ENCODE measurements at places on chromosomes 2 and 18. TPM values are rescaled to one million over a fixed set of nuclear protein-coding genes. Genes with fewer than 3 reads are reported as not detected.
A peak's percentile ranks its signal among the peaks of the same experiment; 100 is the strongest.

Gene SLC30A3
- not detected for total RNA-seq

Gene ADAM23
- total RNA-seq, result 5.6 TPM

DNA sequence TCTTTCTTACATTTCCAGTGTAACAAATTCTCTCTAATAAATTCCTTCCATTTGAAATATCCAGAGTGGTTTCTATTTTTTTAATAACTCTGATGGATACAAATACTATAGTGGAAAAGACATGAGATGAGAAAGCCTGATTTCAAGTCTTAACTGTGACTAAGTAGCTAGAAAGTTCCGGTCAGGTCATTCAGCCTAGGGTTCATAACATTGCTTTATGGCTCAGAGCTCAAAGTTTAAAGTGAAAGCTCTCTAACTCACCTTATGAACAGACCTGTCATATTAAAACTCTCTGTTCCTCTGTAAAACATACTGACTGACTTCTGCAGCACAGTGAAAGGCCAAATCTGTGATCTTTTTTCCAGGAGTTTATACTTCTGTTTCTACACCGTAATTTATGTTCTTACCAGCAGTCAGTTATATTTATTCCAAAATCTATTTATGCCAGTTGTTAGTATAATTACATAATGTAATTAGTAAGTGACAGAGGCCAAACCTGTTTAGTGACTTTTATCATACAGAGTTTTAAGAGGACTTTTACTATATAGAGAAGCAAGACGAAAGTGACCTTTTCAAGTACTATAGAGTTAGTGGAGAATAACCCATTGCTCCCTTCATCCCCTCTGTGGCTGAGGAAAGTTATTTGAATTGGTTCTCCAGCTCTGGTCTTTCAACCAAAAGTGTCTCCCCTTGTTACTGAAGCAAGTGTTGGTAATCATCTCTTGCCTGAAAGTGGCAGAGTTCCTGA, 118.8 kb upstream of the PDE1A start:
- H3K4me3 ChIP-seq, result no peak overlapping the region
- DNase-seq, result no peak
- H3K27ac ChIP-seq, result no peak overlapping the region

GRCh38 chr2:224357098-224357901, 44.6 kb downstream of the FAM124B start:
- H3K4me1 ChIP-seq, result no peaks in the 10 kb centered on the region
- peak; percentile 63 for DNase-seq
- H3K27me3 ChIP-seq, result no peaks in the 10 kb centered on the region
- no peak overlapping the region for H3K27ac ChIP-seq
- H3K4me3 ChIP-seq, result no peak overlapping the region

GRCh38 chr2:186503827-186504606, 18.0 kb downstream of the ZC3H15 start:
- H3K4me3 ChIP-seq, result no peak overlapping the region
- H3K27ac ChIP-seq, result no peak overlapping the region
- H3K36me3 ChIP-seq, result peaks cover 40% of the 10 kb centered on the region

DNA sequence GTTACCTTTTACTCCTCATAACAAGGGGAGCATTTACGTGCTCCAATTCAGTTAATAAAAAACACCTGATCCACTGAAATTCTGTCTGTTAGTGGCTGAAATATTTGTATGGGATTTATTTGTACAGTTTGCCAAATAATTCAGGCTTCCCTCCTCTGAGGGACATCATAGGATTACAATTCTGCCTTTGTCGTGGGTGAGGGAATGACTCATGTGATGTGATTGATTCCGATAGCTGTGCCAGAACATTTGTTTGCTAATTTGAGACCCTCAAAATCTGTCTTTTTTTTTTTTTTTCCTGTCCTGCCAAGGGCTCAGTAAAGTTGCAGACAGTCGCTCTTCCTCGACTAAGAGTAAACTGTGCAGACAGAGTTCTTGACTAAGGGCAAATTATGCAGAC, 612.6 kb upstream of the CDH2 start:
- no peak overlapping the region for H3K4me3 ChIP-seq
- H3K27ac ChIP-seq, result no peak overlapping the region
- H3K4me1 ChIP-seq, result no peaks in the 10 kb centered on the region
- H3K27me3 ChIP-seq, result no peaks in the 10 kb centered on the region
- no peak for DNase-seq
